A549 (cell line): ENCODE measurements at places on chromosomes 5 and 9.

GRCh38 chr9:101428909-101429308, 6.7 kb downstream of the ALDOB start:
- no peak for DNase-seq

DNA sequence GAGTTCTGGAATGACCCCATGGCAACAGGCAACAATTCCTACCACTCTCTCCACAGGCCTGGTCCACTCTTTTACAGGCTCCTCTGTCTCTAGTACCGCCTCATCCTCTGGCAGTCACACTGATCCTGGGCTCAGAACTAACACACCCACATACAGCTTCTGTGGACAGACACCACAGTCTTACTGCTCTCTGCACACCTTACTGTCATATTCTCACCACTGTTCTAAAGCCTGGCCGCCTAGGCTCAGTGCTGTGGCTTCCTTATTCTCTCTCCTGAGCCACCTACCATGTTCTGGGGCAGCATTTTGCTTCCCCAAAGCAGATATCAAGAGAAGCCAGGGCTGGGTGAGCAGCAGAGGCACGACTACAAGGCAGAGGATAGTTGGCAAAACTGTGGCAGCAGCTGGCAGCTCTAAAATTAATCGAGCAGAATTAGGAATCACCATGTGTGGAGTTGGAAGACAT, 14.8 kb downstream of the REEP5 start:
- no peak for DNase-seq

DNA sequence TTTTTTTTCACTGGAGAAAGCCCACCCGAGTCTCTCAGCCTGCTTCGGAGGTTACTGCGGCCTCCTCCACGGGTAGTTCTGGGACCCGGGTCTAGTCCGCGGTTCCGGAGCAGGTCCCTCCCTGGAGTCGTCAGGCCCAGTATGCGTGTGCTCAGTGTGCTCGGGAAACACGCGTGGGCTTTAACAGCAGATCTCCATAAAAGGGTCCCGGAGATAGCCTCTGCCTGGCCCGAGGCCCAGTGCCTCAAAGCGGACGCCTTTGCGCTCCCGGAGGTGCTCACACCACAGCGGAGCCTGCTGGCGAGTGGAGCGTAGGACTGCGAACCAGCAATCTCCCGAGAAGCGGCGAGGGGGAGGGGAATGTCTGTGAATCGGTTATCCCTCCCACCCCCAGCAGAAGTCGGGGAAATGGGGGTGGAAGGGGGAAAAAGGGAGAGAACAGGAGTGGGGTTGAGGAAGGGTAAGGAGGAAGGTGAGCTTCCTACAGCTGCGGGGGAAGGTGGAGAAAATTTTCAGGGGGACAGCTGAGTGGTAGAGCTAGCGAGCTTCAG, 28.7 kb downstream of the CDKN2A start:
- DNase-seq: no peak

DNA sequence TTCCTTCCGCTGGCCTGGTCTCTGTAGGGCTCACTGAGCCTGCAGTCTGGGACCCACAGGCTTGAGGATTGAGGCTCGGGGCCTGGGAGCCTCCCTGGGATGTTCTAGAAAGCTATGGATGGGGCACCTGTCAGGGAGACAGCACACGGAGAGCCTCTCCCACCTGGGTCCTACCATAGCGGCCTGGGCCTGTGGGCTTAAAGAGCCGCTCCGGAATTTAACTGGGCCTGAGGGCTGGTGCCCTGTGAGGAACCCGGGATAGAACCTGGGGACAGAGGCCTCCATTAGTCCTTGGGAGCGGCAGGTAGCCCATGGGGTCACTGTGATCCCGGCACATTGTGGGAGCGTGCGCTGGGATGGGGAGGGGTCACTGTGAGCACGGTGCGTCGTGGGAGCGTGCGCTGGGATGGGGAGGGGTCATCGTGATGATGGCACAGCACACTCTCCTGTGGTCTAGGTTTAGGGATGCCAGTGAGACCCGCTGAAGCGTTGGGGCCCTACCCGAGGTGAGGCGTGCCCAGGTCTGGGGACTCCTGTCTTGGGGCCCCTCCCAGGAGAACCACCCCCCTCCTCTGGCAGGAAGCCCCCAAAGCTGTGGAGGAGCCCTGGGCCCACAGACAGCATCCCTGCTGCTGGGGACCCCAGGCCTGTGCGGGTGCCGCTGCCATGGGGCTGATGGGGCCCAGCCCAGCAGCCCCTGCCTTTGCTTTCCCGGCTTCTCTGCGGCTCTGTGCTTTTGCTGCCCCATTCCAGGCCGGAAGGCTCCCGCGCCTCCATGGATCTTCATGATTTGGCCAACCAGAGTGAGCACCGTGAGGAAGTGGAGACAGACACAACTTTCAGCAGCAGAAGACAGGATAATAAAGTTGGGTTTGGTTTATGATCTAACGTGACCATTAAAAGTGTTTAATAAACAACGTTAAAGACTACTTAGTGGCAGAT, 3.4 kb upstream of the CEP72 start:
- DNase-seq: no peak

- DNase-seq: no peak
These were observed 40.5 kb downstream of the SEMA4D start for GRCh38 chr9:89457376-89457855.

GRCh38 chr9:134028575-134029247, 3.4 kb downstream of the BRD3OS start:
- no peak for DNase-seq

GRCh38 chr5:16707168-16707868, 90.5 kb upstream of the RETREG1 start:
- no peak for DNase-seq

GRCh38 chr5:143061161-143061945, 291.2 kb downstream of the ARHGAP26 start:
- no peak for DNase-seq

DNA sequence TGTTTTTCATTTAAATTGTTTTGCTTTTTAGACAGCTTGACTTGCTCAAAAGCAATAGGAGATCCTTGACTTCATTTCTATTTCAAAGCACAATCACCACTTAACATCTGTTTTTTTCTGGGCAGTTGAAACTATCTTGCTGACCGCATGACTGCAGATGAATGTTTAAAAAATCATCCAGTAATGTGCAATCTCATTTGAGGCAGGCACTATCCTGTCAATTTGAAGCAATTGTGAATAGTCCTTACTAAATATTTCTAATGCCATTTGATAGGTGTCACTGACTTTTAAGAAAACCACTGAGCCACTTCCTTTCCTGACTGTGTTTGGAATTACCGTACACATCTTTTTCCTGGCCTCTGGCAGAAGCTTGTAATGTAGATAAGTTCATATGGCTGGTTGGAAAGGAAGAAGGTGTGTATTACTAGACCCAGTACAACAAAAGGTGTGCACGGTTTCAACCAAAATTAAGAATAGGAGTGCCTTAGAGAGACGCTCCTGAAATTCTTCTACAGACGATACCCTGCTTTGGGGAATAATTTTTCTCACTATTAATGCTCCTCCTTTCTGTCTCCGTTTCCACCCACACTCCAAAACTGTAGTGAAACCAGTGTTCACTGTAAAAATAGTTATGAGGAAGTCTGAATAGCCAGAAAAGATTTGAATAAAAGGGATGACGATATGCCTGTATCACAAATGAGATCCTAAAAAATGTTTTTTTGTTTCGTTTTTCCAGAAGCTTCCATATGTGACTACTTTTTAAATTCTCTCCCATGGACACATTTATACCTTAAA, 136.7 kb upstream of the MOCS2 start:
- DNase-seq: no peak

DNA sequence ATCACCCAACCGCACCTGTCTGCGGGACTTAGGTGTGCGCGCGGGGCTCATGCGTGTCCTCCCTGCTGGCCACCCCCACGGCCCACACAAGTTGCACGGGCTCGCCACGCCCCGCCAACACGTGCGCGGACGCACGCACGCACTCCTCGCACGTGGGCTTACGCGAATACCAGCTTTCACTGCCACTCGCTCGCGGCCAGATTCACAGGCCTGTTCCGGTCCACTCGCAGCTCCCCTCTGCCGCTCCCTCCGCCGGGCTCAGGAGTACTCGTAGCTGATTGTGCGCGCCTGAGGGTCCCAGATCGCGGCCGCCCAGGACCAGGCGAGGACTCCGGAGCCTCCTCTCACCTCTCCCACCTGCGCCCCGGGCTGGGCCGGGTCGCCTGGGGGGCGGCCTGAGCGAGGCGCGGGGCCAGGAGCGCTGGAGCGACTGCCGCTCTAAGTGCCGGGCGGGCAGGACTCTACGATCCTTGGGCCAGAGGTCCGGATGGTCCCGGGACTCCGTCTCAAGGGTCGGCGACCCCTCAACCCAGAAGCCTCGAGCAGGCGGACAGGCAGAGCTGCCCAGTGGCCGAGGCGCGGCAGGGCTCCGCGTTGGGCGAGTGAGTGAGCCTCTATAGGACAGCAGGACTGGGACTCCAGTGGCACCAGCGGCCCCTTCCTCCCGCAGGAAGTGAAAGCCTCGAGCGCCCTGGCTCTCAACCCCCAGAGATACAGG, 3.4 kb downstream of the PCDHGC5 start:
- DNase-seq: no peak

- no peak for DNase-seq
These were observed 53.9 kb downstream of the TTLL11 start for GRCh38 chr9:122039234-122039633.

GRCh38 chr5:10832987-10833386, 72.0 kb upstream of the DAP start:
- no peak for DNase-seq

DNA sequence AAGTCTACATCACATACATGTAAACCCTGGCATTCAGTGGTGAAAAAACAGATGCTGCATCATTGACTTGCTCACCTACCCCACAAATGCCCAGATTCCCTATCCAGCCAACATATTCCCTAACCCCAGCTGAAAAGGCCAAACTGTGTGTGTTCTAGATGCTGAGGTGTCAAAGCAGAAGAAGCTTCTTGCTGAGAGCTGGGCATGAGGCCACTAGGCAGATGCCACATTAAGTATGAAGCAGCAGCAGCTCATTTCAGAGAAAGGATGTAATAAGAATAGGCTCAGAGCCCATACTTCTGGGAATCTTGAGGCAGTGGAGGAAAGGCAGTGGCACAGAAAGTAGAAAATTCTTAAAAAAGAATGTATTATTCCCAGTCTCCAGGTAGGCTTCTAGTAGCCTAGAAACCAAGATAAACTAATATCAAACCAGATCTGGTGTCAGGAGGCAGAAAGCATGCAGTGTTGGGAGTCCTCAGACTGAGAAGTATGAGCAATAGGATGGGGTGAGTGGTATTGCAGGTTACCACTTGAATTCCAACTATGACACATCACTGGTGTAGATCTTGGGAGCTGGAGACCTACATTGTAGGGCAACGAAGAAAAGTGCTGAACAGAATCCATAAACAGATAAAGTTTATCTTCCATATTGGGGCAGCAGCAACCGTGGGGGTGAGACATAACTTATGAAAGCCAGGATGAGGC, 71.9 kb upstream of the GRHPR start:
- no peak for DNase-seq

- DNase-seq: no peak
These were observed 232.7 kb downstream of the EFNA5 start for GRCh38 chr5:107437986-107438510.

- DNase-seq: peak; percentile 87
These were observed 2.8 kb upstream of the CCIN start for GRCh38 chr9:36166168-36166927.

- DNase-seq: no peak
These were observed 61.0 kb downstream of the ZNF608 start for GRCh38 chr5:124685404-124685930.

DNA sequence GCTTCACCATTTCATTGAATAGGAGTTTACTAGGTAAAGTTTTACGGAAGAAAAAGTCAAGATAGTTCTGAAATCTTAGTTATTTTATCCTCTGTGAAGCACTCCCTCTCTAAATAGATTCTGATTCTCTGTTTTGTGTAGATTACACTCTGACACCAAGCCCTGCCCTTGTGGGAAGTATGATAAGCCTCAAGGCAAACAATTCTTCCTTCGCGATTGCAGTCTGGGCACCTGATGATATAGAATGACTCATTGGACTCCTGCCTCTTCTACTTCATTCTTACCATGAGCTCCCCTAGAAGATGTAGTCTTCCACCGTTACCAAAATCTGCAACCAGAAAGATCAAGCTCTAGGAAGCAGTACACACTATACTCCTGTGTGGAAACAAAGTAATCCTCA, 626.9 kb upstream of the PTGER4 start:
- peak; percentile 27 for DNase-seq

DNA sequence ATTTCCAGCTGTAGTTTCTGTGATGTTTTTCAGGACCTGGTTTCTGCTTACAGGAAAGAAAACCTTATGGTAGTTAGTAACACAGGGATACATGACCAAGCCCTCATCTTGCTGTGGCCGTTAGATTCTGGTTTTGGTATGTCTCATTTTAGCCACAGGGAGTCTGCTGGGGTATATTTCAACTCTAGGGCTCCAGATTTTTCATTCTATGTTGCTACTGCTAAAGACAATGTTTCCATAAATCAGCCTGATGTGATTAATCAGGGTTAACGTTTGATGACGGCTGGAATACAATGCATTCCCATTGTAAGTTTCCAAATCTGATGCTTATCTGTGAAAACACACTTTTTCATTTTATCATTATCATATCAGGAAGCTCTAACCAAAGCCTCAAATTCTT, 48.2 kb downstream of the P4HA2 start:
- DNase-seq: no peak

DNA sequence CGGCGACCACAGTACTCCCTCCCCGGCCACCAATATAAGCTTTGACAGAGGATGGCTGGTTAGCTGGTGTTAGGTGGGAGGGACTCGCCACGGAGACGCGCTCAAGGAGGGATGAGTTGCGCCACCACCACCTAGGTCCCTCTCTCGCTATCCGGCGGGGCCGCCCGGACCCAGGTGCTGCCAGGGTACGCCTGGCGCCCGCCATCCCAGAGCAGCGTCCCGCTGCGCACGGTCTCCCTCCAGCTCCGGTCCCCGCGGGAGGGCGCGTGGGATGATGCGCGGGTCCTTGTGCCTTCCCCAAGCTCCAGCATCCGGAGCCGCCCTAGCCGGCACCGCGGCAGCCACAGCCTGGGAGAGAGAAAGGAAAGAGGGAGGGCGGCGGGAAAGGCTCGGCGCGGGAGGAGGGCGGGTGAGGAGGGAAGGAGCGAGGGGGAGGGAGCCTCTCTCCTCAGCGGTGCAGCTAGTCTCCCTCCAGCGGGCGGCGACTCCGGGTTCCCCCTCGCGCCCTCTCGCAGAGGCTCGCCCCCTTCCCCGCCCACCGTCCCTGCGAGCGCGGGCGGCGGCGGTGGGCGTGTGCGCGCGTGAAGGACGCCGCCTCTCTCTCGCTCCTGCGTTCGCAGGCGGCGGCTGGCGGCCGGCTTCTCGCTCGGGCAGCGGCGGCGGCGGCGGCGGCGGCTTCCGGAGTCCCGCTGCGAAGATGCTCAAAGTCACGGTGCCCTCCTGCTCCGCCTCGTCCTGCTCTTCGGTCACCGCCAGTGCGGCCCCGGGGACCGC, at the start of gene CAMK4:
TSS of gene CAMK4 (plus strand) at position 598 of the 774 bp plus-strand sequence. CDS start at position 698, 100 bp downstream.
- peak; percentile 42 for DNase-seq

- DNase-seq: no peak
These were observed 55.3 kb upstream of the EXOC3 start for GRCh38 chr5:387491-388265.
